Neural progenitor cell (in vitro differentiated cells): ENCODE measurements at places on chromosomes 11 and 22.
A peak's percentile ranks its signal among the peaks of the same experiment; 100 is the strongest.

DNA sequence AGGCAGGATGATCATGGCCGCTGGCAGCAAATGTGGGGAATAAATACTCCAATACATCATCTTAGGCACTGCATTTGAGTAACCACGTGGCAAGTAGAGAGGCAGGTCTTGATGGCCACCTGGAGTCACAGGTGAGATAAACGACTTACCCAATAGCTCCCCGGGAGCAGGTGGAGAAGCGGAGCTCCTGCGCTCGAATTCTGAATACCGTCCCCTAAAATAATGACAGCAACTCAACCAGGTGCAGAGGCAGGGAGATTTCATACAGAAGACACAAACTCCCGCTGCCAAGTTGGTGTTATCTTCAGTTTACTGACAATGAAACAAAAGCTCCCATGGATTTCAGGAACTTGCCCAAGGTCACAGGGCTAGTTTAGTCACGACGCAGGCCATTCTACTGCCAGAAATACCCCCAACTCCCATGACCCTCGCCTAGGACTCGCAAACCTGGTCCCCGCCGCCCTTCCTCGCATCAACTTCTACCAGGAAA lies 437 bp downstream of the SLC43A3 start:
- DNase-seq: no peak

- no peak for DNase-seq
These were observed 438.0 kb downstream of the TBC1D22A start for GRCh38 chr22:47200273-47201051.

GRCh38 chr22:26565181-26565580 lies 24.8 kb downstream of the TPST2 start:
- DNase-seq: no peak

DNA sequence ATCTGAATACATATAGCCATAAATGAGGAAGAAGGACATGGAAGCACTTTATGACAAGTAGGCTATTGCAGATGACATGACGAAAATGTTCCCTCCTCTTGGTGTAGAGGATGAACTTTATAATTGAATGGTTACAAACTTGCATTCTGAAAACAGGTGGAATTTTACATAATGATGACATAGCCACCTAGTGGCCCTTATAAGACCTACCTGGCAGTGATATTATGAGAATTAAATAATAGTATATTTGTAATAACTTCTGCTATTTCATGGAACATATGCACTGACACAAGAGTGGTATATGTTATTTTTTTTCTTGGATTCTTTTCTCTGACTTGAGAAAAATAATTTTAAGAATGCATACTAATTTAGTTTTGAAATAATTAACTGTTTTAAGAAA lies 22.9 kb downstream of the TRIM22 start:
- DNase-seq: no peak

DNA sequence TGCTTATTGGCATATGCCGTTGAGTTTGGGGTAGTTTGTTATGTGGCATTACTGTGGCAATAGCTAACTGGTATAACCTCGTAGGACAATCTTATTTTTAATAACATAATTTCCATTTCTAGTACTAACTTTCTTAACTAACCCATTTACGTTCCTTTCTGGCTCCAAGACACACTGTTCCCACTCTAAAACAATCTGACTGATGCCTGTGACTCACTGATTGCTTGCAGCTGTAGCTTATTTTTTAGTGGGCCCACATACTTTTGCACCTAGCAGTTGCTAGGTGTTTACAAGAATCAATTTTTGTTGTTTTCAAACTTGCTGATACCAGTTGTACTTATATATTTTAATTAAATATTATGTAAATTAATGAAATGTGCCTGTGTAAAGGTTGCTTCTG lies 52.2 kb downstream of the FAT3 start:
- DNase-seq: no peak

- DNase-seq: no peak
These were observed 52.5 kb downstream of the RPL27A start for GRCh38 chr11:8735094-8735493.

GRCh38 chr11:31809857-31810778 lies 1.0 kb downstream of the PAX6 start:
- DNase-seq: peak; percentile 70

GRCh38 chr22:17794726-17795542 lies 20.7 kb upstream of the BID start:
- no peak for DNase-seq

DNA sequence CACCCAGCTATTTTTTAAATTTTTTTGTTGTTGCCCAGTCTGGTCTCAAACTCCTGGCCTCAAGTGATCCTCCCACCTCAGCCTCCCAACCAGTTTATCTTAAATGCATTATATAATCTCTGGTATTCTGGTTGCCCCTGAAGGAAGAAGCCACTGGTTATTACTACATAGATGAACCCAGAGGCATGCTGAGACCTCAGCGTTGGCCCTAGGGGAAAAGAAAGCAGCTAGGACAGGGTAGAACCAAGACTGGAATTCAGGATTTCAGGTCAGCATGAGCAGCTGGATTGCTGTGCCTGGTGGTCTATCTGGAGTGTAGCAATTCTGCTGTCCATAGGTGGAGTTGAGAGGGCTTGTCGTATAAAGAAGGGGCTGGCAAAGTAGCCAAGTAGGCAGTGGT lies 67.2 kb downstream of the PARVA start:
- no peak for DNase-seq

- no peak for DNase-seq
These were observed 10.1 kb downstream of the DUSP8 start for GRCh38 chr11:1561955-1562354.
